ENCODE measurements at places on chromosomes 11 and 22.

DNA sequence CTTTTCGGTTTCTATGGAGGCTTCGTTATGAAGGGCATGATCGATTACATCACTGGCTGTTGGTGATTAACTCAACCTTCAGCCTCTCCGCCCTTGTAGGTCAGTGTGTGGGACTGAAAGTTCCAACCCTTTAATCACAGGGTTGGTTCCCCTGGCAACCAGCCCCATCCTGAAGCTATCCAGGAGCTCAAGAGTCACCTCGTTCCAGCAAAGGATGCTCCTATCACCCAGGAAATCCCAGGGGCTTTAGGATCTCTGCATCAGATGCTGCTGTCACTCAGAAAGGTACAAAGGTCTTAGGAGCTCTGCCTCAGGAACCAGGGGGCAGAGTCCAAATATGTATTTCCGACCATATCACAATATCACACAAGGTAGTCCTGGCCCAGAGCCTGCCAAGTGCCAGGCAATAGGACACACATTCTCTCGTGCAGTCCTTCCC is 123.5 kb upstream of the PARVA start:
- DNase-seq = no peak

DNA sequence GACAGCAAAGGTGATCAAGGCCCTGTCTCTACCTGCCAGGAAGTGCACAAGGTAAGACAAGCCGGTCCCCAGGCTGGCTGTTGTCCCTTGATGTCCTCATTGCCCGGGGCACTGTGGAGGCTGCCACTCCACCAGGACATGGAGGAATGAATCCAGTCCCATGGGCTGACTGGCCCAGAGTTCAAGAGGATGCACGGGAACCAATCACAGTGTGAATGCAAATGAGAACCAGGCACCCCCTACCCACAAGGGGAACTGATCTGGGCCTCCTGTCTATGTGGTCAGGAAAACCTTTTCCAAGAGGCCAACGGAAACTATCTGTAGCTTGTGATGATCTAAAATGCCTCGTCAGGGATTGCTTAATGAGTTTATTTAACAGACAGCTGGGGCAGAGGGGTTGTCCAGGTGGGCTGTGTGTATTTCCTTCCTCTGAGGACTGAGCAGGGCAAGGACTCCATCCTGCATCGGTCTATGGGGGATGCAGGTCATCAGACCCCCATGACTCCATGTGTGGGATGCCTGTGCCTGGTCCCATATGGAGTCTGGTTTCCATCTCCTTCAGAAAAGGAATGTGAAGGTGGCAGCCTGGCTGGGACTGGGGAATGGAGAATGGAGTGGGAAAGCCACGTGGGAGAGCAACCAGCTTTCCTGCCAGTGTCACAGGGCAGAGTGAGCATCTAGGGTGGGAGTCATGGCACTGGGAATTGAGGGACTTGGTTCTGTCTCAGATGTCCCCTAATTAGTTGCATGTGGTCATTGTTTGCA is 60.5 kb downstream of the CD82 start:
- no peak for DNase-seq

- DNase-seq = no peak
These were observed 86.8 kb downstream of the AMOTL1 start for GRCh38 chr11:94854770-94855633.

- no peak for DNase-seq
These were observed 79.9 kb downstream of the AMBRA1 start for GRCh38 chr11:46513934-46514342.

GRCh38 chr22:30882184-30882717 is 86.3 kb downstream of the MORC2 start:
- no peak for DNase-seq
